ENCODE measurements at places on chromosomes 1 and 21.

DNA sequence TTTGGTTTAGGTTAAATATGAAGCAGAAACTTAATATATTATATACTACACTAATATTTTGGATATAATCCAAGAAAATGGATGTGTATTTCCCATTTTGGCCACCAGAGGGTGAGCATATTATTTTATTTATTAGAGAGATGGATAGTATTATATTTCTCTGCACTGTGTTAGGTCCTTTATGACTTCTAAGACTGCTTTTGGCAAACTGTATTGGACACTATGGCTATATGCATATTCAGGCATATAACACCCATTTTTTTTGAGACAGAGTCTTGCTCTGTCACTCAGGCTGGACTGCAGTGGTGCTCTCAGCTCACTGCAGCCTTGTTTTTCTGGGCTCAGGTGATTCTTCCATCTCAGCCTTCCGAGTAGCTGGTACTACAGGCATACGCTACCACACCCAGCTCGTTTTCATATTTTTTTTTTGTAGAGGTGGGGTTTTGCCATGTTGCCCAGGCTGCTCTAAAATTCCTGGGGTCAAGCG lies 17.8 kb upstream of the PGM1 start:
- no peak for DNase-seq

GRCh38 chr1:110004583-110004982 lies 20.0 kb downstream of the AHCYL1 start:
- DNase-seq: no peak

- DNase-seq: no peak
Observed at GRCh38 chr1:93005252-93005598, 44.0 kb upstream of the DIPK1A start.

DNA sequence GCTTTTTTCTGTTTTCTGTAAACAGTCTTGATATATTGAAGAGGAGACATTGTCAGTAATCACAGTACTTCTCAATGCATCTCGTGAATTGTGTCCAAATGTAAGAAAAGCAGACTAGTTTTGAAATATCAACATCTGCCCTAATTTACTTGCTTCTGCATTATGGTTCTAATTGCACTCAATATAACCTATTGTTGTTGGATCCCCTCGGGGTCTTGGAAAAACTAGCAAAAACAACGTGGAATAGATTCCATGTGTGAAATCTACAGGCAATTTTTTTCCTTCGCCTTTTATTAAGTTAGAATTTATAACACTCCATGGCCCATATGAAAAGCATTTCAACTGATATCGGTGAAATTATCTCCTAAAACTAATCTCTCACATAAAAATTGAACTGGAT lies 236.5 kb downstream of the TTLL7 start:
- DNase-seq: no peak

DNA sequence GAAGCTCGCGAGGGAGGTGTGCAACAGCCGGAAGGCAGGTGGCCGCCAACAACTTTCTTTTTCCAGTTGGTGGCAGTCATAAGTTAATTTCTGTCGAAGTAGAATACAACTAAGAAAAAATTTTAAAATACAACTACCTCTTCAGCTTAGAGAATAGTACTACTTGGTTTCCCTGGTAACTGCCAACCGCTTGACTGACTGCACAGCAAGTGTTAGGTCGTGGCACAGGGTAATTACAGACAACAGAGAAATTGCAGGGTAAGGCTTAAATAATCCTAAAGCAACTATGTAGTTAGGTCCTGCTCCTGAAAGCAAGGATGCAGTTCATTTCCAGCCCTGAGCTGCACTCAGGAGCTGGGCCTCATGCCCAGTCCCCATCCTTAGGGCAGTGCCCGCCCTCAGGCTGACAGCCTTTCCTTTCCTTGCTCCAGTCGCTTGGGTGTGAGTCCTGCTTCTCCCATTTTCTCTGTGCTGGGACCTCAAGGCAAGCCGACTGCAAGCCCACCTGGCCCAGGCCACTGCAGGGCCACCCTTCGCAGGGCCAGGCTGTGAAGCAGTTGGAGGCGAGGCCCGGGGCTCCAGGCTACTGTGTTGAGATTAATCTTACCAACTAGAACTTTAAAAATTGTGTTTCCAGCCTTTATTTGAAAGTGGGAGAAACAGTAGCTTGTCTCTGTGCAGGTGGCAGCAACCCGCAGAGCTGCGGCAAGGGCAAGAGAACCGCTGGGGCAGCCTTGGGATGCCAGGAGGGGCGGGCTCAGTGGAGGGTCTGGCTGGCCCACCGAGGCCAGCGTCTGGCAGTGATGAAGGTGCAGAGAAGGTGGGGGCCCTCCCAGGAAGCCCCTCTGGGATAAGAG lies 148.3 kb downstream of the PCBP3 start:
- no peak for DNase-seq

DNA sequence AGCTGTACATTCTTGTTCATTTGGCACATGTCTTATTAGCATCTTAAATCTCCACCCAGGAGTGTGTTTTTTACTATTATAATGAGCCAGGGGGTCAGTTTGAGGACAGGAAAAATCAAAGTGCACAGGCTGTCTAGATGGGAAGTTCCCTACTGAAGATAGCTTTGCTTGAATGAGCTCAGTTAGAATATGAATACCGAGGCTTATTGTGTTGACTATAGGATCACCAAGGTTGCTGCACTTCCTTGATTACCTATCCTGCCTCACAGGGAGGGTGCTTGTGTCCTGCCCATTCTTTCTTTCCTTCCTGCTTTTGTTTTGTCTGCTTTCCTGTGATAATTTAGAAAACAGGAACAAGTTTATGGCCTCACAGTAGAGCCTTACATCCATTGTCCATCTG lies 16.3 kb downstream of the PHGDH start:
- DNase-seq: no peak

- no peak for DNase-seq
Observed at GRCh38 chr1:68570871-68571270, 74.0 kb upstream of the DEPDC1 start.

DNA sequence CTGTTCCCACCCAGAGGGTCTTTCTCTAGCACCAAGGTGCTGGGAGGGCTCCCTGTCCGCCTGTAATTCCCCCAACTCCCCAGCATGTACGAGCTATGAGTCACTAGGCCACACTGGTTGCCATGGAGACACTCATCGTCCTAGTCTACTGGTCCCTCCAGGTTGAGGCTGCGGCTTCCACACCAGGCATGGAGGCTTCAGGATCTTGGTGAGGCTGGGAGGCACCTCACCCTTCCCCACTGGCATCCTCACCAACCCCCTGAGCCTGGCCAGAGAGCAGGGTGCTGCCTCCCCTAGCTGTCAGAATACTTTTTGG lies 75.6 kb upstream of the KAZN start:
- no peak for DNase-seq

DNA sequence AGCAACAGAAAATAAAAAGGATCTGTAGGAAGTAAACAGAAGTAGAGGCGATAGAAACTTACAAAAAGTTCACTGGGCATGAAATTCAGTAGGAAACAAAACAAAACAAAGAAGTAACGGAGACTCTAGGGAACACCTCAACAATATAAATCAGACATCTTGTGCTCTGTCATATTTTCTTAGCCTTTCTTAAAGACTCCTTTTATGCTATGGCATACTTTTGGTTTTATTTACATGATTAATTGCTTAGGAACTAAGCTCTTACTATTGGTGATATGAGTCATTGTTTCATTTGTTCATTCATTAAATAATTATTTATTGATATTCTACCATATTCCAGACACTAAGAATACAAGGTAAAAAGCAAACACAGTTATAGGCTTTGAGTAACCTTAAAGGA lies 126.6 kb downstream of the KCNT2 start:
- DNase-seq: no peak

GRCh38 chr1:97651250-97651649 lies 269.6 kb downstream of the DPYD start:
- no peak for DNase-seq

DNA sequence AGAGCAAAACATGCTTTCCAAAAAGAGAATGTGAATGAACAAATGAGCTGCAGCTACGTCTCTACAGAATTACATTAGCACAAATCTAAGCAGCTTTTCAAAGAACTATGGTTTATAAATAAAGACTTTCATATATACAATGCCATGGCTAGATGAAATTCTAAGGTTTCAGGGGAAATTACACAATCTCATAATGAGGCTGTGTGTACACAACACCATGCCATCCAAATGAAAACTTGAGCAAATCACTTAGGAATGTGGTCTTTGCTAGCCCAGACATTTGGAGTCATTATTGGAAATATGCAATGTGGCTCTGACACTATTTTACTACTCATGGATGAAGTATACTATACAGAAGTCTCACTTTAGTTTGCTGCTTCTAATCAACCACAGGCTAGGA lies 37.5 kb downstream of the SPAG17 start:
- DNase-seq: no peak

Measured in head of caudate nucleus (tissue), 42 donors.